ENCODE measurements at places on chromosomes 1 and 21.

DNA sequence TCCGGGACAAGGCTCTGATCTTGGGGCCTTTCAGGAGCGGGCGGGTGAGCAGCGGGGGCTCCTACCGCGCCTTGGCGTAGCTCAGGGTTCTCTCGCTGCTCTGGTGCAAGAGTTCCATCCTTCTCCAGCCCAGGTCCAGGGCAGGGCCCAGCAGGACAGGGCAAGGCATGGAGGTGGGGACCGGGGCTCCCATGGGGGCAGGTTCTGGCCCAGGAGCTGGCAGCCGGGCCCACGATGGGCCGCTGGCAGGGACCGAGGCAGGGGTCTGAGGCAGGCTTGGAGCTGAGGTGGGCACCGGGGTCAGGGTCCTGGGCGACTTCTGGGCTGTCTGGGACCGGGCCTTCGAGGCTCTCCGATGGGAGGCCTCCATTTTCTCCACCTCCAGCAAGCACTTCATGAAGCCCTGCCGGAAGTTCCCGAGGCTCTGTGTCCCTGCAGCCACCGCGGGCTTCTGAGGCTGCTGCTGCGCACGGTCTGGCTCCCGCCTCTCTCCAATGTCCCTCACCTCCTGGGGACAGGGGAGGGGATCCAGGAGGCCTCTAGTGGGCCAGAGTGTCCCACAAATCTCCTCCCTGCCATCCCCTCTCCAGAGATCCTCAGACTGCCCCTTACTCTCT lies 27.6 kb downstream of the SPATA21 start:
- no peak for DNase-seq

DNA sequence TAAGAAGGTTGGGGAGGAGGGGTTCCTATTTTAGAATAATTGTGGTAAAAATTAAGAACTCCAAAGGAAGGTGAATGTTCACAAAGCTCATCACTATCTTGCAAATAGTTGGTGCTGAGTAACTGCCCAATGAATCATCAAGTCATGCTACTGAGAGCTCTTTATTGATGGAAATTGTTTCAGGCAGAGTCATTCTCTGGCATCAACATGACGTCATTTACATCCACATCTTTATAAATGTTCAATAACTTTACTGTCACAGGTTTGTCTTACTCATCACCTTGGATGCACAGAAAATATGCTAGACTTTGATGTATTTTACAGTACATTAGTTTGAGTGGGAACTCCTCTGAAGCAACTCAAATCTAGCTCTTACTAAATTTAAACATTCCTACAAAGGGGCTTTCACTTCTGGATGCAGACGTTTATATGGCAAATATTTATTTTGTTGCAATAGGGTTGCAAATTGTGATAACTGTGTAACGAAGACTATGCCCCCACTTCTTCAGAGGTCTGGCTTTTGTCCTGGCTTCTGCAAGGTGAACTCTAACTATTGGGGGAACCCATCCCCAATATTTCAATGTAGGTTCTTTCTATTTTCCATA lies 273.7 kb upstream of the AJAP1 start:
- no peak for DNase-seq

- peak; percentile 58 for DNase-seq
Observed at GRCh38 chr21:38985568-38986378, 180.0 kb downstream of the ETS2 start.

GRCh38 chr1:65174585-65174984 lies 26.6 kb downstream of the AK4 start:
- no peak for DNase-seq

GRCh38 chr1:18211764-18212163 lies 104.2 kb downstream of the IGSF21 start:
- DNase-seq = no peak

DNA sequence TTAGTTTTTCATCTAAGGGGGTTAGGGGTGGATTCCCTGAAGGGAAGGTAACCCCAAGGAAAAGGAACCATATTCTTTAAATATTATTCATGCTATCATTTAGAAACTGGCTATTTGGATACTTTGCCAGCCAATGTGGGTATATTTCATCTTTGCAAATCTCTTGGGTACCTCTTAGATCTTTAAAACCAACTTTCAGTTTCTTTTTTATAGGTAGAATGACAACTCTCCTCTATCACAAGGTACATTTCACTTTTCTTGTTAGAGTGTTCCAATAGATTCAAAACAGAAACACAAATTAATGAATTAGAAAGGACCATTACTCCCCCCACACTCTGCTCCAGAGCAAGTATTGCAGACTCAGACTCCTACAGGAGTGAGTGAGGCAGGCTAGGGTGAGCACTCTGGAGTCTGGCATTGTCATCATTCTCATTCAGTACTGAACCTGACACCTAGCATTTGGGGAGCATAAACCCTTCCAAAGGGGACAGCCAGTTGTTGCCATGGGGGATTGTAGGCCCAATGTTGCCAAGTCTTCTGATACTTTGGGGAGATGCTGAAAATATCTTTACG lies 43.0 kb downstream of the MACO1 start:
- no peak for DNase-seq

DNA sequence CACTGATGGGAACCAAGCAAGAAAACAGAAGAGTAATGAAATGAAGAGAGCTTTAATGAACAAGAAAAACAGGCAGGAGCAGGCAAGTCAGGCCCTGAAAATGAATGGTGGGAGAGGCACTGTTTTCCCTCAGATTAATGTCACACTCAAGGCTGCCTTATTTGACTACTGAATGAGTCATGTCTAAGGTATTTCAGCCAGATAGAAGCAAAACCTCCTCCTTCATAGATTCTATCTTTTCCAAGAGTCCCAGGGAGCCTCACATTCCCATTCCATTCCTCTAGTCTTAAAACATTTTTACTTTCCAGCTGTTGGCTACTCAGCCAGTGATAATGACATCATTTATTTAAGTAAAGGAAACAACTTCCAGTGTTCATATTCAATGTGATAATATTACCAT lies 228.4 kb upstream of the NRIP1 start:
- no peak for DNase-seq

DNA sequence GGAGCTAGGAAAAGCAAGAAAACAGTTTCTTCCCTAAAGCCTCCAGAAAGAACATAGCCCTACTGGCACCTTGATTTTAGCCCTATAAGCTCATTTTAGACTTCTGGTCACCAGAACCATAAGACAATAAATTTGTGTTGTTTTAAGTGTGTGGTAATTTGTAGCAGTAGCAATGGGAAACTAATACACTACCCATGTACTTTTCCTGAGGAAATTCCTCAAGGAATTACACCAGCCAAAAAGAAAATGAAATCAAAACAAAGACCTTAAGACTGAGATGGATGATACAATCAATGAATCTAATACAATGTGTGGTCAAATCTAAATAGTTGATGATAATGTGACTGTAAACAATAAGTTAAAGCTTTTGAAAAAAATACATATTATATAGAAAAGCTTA lies 11.8 kb downstream of the VAMP4 start:
- no peak for DNase-seq

GRCh38 chr1:203311368-203312301 lies 6.3 kb downstream of the BTG2 start:
- DNase-seq = no peak

GRCh38 chr1:207748737-207749528 lies 2.9 kb upstream of the CD46 start:
- DNase-seq = no peak

- DNase-seq = peak; percentile 60
Observed at GRCh38 chr1:966135-966703, at the start of gene PLEKHN1. TSS of gene PLEKHN1 (plus strand) at chr1:966482. CDS start at chr1:966532, 50 bp downstream.

GRCh38 chr1:2583331-2583791 lies 3.2 kb upstream of the PRXL2B start:
- DNase-seq = peak; percentile 29

GRCh38 chr21:45071078-45071873 lies 3.1 kb upstream of the ADARB1 start:
- no peak for DNase-seq

- no peak for DNase-seq
Observed at GRCh38 chr1:116323491-116323890, 49.6 kb upstream of the ATP1A1 start.

GRCh38 chr1:180974236-180974635 lies 48.4 kb downstream of the STX6 start:
- no peak for DNase-seq

DNA sequence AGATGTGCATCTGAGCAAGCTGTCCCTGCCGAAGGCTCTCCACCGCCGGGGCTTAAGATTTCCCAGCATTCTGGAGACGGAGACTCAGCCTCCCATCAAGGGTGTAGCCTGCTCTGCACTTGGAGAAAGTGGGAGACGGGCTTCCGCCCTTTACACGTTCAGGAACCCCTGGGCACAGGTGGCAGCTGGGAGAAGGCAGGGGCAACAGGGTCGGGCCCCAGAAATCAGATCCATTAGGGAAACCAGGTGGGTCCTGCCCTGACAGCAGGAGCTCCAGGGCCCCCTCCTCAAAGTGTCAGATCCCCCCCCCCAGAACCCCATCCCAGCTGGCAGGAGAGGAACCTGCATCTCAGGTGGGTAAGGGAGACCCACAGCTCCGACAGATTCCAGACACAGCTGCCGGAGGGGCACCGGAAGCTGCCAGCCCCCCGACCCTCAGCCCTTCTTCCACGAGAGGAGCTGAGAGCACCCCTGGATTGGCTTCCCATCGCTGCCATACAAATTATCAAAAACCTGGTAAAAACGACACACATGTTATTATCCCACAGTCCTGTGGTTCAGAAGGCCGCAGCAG lies 236.6 kb downstream of the NPHP4 start:
- peak; percentile 48 for DNase-seq

DNA sequence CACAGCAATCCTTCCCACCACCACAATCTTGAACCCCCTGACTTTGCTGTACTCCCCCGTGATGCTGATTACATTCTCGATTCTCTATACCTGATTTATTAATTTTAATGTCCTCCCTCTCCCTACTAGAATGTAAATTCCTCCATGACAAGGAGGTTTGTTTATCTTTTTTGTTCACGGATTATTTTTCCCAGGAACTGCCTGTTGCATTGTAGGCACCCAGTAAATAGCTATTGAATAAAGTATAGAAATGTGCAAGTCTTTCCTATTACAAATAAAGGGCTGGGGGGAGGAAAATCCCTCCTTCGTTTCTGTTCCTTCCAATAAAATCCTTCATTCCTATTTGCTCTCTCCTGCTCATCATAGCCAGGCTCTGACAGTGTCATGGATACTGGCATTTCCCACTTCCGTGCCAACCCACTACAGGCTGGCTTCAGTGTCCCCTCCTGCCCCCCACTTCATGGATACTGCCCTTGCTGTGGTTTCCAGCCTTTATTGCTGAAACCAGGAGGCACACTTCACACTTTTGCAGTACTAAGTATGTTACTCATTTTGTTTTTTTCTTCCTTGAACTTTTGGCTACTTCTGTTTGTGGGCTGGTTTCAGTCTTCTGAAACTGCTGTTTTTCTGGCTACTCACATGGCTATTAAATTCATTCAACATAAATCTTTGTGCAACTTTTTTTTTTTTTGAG lies 7.5 kb downstream of the KIF1B start:
- no peak for DNase-seq

- DNase-seq = no peak
Observed at GRCh38 chr1:99850459-99851291, 514 bp downstream of the AGL start.

DNA sequence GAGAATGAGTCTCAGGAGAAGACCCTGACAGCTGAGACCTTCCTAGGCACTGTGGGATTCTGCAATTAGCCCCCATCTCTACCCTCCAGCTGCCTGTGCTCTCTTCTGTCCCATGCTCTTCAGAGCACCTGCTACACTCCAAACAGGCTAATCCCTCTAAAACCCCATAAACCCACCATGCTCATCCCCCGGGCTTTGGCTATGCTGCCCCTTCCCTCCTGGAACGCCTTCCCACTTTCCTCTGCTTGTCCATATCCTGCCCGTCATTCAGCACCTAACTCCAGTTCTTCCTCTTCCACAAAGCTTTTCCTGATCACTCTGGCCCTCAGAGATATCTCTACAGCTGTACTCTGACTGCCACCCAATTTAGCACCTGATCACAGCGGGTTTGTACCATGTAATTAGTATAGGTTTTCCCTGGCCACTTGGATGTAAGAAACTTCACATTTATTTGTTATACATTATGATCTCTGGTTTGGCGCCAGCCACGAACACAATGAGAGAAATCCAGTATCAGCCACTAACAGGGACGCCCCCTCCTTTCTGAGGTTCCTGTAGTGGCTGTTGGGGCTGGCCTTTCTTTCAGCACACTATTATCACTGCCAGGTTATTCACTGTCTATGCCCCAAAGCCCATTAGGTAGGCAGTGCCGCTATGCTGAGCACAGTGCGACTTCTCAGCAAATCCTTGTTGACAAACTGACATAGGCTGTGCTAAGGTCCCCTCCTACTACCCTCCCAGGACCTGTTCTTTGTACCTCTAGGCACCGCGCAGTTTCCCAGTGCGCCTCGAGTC lies 45.1 kb downstream of the CDC7 start:
- DNase-seq = no peak

GRCh38 chr21:41956926-41957729 lies 3.3 kb upstream of the C2CD2 start:
- DNase-seq = peak; percentile 28
